ENCODE measurements at places on chromosomes 16 and 17. TPM values are rescaled to one million over a fixed set of nuclear protein-coding genes. Genes with fewer than 3 reads are reported as not detected.

GRCh38 chr16:30340621-30341020 is 14.5 kb downstream of the CD2BP2 start:
- no peaks in the 10 kb centered on the region for H3K27me3 ChIP-seq
- peaks cover 7% of the 10 kb centered on the region for H3K4me1 ChIP-seq
- DNase-seq: no peak
- no peaks in the 10 kb centered on the region for H3K36me3 ChIP-seq
- H3K4me3 ChIP-seq: no peak overlapping the region
- no peak overlapping the region for H3K27ac ChIP-seq

TMEM204 gene
- 12.0 TPM for polyA plus RNA-seq

DNA sequence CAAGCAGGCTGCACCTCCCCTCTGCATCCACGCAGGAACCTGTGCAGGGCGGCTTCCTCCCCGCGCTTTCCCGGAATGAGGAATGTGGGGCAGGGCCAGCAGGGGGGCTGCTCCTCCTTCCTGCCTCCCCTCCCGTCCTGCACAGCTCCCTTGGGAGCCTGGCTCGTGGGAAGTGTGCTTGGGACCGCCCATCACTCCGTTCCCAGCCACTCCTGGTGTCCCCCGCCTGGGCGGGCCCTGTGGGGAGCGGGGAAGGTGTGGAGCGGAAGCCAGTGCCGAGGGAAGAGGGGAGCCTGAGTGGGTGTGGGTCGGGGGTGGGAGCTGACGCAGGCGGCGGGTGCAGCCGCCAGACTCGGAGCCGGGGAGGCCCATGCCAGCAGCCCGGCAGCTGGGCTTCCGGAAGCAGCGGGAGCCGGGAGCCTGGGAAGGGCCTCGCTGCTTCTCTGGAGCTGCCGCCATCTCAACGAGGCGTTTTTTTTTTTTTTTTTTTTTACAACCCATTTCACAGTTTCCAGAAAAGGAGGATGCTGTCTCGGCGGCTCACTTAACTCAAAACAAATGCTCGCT is 24.1 kb downstream of the BAHCC1 start:
- peaks cover 71% of the 10 kb centered on the region for H3K4me1 ChIP-seq
- DNase-seq: peak; percentile 90
- H3K4me3 ChIP-seq: peak overlapping the region; percentile 51
- peak overlapping the region; percentile 78 for H3K27ac ChIP-seq
- no peaks in the 10 kb centered on the region for H3K27me3 ChIP-seq

DNAAF8 gene
- polyA plus RNA-seq: 1.8 TPM

DNA sequence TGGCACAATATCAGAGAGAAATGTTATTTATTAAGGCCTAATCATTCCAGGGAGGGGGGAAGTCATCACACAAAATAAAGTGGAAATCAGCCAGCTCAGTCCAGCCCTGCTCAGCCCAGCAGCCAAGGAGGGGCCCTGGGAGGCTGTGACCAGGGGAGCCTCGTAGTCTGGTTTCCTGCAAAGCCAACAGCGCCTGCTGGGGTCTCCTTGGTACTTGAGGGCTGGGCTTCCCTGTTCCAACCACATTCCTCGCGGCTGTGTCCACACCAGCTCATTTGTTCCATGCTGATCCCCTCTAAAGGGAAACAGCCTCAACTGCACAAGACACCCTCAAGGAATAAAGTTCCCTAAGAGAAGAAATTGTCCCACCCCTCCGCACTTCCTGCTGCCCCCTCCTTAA is 154.0 kb downstream of the TMEM132E start:
- no peaks in the 10 kb centered on the region for H3K36me3 ChIP-seq
- H3K27me3 ChIP-seq: no peaks in the 10 kb centered on the region
- no peak overlapping the region for H3K27ac ChIP-seq
- no peak overlapping the region for H3K4me3 ChIP-seq

DNA sequence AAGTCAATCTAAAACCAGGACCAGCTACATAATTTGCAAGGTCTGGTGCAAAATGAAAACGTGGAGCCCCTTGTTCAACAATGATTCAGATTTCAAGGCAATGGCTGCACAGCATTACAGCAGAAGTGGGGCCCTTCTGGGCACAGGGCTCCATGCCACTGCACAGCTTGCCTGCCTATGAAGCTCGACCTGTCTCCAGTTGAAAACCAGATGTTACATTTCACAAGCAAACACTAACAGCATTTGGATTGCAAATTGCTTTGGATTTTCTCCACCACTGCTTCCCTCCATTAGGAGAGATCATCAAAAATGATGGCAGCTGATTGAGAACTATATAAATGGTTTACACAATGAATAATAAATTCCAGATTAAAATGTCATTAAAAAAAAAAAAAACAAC is 551.4 kb upstream of the ZFHX3 start:
- no peak for DNase-seq
- H3K4me3 ChIP-seq: no peak overlapping the region
- no peak overlapping the region for H3K27ac ChIP-seq
- H3K36me3 ChIP-seq: no peaks in the 10 kb centered on the region

SLC16A11 gene
- 0.34 TPM for polyA plus RNA-seq

DNA sequence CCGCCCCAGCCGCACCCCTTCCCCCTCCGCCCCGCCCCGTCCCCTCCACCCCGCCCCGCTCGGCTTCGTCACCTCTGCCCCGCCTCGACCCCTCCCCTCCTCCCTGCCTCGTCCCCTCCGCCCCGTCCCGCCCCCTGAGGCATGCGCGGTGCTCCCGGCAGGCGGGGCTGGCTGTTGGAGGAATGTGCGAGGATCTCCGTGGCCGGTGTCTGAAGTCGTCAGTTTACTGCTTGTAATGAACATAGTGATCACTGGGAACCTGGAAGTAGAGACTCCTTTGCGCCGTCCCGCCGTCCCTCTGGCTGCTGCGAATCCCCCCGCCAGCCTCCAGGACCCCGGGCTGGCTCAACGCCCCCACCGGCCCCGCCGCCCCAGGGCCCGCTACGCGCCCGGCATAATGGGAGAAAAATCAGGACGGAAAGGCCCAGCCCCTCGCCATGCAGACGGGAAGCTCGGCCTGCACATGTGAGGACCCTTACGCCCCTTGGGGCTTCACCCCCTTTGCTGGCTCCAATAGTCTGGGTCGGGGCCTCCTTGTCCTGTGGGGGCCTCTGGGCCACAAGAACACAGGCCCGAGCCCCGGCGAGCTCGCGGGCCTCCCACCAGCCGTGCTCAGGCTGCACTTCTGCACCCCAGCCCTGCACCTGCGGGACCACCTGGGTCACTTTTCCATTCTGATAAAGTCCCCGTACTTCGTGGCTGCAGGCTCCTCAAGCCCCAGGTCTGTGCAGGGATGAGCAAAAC is 743.1 kb downstream of the KCNJ18 start:
- no peak overlapping the region for H3K27ac ChIP-seq
- H3K27me3 ChIP-seq: no peaks in the 10 kb centered on the region
- no peak overlapping the region for H3K4me3 ChIP-seq
- H3K4me1 ChIP-seq: no peaks in the 10 kb centered on the region
- no peak for DNase-seq

- H3K4me3 ChIP-seq: peak overlapping the region; percentile 97
- H3K27ac ChIP-seq: peak overlapping the region; percentile 98
- DNase-seq: peak; percentile 75
Observed at GRCh38 chr17:64262198-64262999, 661 bp downstream of the TEX2 start.

DNA sequence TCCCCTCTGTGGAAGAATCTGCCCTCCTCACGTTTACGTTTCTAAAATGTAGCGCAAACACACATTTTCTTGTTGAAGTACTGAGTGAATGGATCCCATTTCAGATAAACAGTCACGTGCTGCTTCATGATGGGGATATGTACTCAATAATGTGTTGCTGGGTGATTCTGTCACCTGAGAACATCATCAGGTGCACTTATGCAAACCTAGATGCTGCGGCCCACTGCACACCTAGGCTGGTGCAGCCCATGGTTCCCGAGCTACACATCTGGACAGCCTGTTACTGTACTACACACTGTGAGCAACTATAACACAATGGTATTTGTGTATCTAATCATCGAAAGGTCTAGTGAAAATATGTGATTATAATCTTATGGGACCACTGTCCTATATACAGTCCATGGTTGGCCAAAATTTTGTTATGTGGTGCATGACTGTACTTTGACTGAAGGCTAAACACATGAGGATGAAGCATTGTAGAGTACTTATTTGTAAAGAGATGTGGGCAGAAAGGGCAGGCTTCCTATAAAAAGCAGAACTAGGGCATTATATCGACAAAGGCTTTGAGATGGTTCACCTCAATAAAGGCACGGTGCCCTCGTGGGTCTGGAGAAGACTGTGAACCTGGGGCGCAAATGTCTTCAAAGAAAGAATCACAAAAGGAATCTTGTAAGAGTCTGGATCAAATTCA is 26.3 kb downstream of the MARF1 start:
- no peaks in the 10 kb centered on the region for H3K27me3 ChIP-seq
- H3K4me1 ChIP-seq: peaks cover 34% of the 10 kb centered on the region
- no peak overlapping the region for H3K4me3 ChIP-seq
- peak overlapping the region; percentile 39 for H3K27ac ChIP-seq
- DNase-seq: no peak

DNA sequence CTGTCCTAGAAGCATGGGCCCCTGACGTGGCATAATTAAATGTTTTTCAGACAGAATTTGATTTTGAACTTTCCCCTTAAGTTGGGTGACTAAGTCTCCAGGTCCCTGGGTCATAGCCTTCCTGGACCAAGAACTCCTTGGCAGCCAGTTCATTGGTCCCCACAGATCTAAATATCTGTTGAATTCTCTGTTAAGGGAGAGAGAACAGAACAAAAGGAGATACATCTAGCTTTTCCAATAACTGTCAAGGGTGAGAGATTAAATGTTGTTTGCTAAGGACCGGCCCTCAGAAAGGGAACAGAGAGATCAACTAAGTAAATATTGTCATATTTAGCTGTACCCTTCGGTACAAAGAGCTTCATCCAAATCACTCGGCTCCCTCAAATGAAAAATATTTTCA is 78.2 kb upstream of the NOL11 start:
- DNase-seq: no peak
- no peaks in the 10 kb centered on the region for H3K27me3 ChIP-seq
- H3K36me3 ChIP-seq: no peaks in the 10 kb centered on the region
- H3K4me3 ChIP-seq: no peak overlapping the region
- no peak overlapping the region for H3K27ac ChIP-seq
- no peaks in the 10 kb centered on the region for H3K4me1 ChIP-seq

GRCh38 chr17:47072886-47073285 is 93.8 kb upstream of the RPRML start:
- peaks cover 10% of the 10 kb centered on the region for H3K4me1 ChIP-seq
- H3K27me3 ChIP-seq: no peaks in the 10 kb centered on the region
- no peak for DNase-seq
- H3K4me3 ChIP-seq: no peak overlapping the region
- no peaks in the 10 kb centered on the region for H3K36me3 ChIP-seq
- no peak overlapping the region for H3K27ac ChIP-seq

- peak overlapping the region; percentile 48 for H3K27ac ChIP-seq
- H3K4me1 ChIP-seq: peaks cover 28% of the 10 kb centered on the region
- H3K27me3 ChIP-seq: no peaks in the 10 kb centered on the region
Observed at GRCh38 chr17:35051183-35051578, 12.3 kb downstream of the RFFL start.

KCNJ2 gene
- polyA plus RNA-seq: 2.1 TPM

- H3K27ac ChIP-seq: peak overlapping the region; percentile 99
- peak; percentile 92 for DNase-seq
- H3K4me3 ChIP-seq: peak overlapping the region; percentile 89
- H3K4me1 ChIP-seq: peaks cover 65% of the 10 kb centered on the region
- H3K27me3 ChIP-seq: no peaks in the 10 kb centered on the region
- no peaks in the 10 kb centered on the region for H3K36me3 ChIP-seq
Observed at GRCh38 chr16:56607109-56607618, 1.2 kb upstream of the MT2A start.

RGS9 gene
- 2.1 TPM for polyA plus RNA-seq

DNA sequence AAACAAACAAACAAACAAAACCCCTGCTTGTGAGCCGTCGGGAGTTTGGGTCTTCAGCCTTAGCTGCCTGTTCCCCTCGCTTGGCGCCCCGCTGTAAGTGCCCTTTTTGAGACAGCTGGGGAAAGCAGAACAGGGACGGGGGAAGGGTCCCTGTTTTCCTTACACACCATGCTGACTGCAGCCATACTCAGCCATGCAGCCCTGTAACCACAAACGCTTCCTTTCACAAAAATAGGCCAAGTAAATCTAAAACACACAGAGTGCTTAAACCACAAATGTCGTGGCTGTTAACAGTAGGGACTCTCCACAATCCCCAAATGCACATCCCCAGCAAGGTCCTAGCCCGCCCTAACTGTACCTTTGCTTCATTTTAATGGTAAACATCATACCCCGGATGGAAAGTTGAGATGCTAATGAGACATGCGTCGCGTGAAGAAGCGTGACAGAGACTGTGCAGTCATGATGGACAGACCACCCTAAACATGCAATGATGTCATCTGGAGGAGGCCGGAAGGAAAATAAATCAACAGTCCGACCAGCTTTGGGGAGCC is 129.9 kb downstream of the MGAT5B start:
- no peaks in the 10 kb centered on the region for H3K36me3 ChIP-seq
- H3K4me1 ChIP-seq: no peaks in the 10 kb centered on the region
- no peak overlapping the region for H3K4me3 ChIP-seq
- H3K27me3 ChIP-seq: no peaks in the 10 kb centered on the region
- H3K27ac ChIP-seq: no peak overlapping the region

DNA sequence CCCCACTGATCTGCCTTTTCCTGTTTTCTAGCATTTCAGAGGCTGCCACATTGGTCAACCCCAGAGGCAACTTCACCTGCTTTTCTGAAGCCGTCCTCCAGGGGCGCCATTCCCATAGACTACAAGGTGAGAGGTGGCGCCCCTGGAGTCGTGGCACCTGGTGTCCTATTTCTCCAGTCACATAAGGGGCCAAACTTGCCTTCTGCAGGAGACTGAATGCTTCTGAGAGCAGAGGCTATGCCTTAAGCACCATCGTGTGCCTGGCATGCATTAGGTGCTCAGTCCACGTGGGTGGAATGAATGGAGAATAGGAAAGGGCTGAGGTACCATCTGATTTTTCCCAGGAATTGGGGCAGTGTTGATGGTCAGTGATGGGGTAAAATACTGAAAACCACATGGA is 164.8 kb downstream of the HAPSTR1 start:
- no peak for DNase-seq
- H3K36me3 ChIP-seq: no peaks in the 10 kb centered on the region
- no peak overlapping the region for H3K4me3 ChIP-seq

DNA sequence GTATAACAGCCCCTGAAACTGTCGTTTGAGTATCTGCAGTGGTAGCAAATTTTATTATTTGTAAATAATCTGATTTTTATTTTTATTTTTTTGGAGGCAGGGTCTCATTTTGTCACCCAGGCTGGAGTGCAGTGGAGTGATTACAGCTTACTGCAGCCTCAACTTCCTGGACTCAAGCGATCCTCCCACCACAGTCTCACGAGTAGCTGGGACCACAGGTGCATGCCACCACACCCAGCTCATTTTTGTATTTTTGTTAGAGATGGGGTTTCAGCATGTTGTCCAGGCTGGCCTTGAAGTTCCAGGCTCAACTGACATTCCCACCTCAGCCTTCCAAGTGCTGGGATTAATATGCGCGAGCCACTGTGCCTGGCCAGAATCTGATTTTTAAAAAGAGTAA is 2.8 kb downstream of the NDEL1 start:
- no peak for DNase-seq
- no peaks in the 10 kb centered on the region for H3K36me3 ChIP-seq
- H3K4me1 ChIP-seq: peaks cover 29% of the 10 kb centered on the region
- no peak overlapping the region for H3K4me3 ChIP-seq
- H3K27me3 ChIP-seq: no peaks in the 10 kb centered on the region

GRCh38 chr16:78515421-78515820 is 416.0 kb downstream of the WWOX start:
- no peak for DNase-seq
- H3K27ac ChIP-seq: no peak overlapping the region
- no peaks in the 10 kb centered on the region for H3K4me1 ChIP-seq
- H3K27me3 ChIP-seq: no peaks in the 10 kb centered on the region
- H3K36me3 ChIP-seq: no peaks in the 10 kb centered on the region
